Cerebellar cortex (tissue), 1 donor: ENCODE measurements at places on chromosomes 4 and X.

DNA sequence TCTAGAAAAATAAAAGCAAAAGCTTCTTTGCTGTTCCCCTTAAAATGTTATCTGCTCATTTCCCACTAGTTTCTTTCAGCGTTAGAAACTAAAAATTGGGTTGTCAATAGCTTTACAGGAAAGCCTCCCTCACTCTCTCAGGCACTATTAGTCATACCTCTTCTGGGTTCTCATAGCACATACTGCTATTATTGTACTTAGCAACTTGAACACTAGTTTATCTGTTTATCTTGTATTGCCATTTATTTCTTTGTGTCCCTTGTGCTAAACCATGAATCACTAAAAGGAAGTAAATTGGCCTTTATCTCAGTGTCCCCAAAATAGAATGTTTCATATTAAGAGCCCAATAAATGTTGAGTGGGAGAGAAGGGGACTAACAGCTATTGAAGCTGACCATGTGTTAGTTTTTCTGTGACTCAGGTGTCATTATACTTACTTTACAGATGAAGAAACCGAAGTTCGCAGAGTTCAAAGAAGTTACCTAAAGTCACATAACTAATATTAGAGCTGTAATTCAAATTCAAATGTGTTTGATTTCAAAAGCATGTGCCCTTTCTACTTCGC, 124.8 kb upstream of the CITED1 start:
- no peak for DNase-seq

DNA sequence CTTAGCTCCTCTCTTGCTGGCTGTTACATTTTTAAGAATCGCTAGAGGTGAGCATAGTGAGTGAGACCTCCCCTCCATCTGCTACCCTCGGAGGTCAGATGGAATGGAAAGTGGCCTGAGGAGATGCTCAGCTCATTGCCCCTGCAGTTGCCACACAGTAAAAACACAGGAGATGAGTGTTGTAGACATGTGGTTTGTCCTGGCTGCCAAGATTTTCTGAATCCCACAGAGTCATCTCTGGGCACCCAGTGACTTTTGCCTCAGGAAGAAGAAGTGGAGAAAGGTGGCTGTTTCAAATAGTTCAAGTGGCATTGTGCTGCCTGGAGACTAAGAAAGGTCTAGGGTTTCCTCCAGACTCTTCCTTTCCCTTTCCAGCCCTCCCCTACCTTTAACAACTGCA, 271.0 kb downstream of the STK32B start:
- DNase-seq: no peak

DNA sequence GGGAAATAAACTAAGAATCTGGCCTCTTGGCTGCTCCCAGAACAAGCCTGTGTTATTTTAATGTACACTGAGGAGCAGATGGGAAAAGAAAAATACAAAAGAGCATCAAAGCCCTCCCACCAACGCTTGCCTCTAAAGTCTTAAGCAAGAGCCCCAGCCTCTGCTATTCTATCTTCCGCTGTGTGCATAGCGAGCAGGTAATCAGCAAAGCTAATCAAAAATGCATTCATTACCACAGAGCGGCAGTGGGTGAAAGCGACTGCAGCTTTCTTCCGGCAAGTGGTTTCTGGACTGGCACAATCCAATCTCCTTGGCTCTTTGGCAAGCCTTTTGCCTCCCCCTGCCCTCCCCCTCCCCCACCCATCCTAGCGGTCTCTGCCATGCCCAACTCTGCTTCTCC, 13.5 kb upstream of the GRIA3 start:
- no peak for DNase-seq

- no peak for DNase-seq
Measured at GRCh38 chrX:79361192-79361870, 5.8 kb downstream of the ITM2A start.

- DNase-seq: no peak
Measured at GRCh38 chrX:85627363-85627762, 247.9 kb upstream of the POF1B start.

GRCh38 chrX:45524805-45525204, 324.1 kb upstream of the DIPK2B start:
- DNase-seq: no peak

GRCh38 chr4:16844816-16845586, 53.4 kb downstream of the LDB2 start:
- no peak for DNase-seq

GRCh38 chr4:150906987-150907633, 108.0 kb downstream of the LRBA start:
- no peak for DNase-seq

DNA sequence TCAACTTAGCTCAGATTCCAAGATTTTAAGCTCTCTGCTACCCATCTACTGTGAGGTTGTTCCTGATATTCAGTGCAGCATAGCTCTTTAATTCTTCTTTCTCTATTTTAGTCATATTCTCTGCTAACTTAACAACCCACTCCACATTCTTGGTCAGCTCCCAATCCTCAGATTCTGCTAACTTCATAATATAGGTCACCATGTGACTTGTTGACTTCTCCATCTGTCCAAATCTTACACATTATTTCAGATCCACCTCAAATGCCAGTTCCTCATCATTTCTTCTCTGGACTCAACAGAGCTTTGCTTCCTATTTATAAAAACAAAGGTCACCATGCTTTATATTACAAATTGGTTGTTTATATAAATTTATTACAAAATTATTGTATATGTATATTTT, 29.3 kb upstream of the RXFP1 start:
- DNase-seq: no peak

GRCh38 chrX:39820938-39821708, 276.6 kb downstream of the BCOR start:
- no peak for DNase-seq

GRCh38 chr4:40114206-40114605, 57.6 kb downstream of the N4BP2 start:
- DNase-seq: no peak

DNA sequence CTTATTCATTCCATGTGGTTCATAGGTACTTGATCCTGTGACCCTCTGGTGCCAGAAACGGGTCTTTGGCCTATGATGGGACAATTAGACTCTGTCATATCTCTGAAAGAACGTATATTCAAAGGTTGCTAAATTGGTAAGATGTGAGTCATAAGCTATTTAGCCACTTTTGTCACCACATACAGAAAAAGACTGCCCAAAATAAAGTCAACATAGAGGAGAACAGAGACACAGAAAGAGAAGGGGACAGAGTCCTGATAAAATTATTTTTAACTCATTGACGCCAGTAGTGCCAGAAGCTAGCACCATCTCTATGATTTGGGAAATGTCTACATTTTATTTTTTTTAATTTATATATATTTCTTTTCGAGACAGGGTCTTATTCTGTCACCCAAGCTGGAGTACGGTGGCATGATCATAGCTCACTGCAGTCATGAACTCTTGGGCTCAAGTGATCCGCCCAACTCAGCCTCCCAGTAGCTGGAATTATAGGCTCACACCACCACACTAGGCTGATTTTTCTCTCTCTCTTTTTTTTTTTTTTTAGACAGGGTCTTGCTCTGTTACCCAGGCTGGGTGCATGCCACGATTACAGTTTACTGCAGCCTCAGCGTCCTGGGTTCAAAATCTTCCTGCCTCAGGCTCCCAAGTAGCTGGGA, 92.1 kb upstream of the COX18 start:
- no peak for DNase-seq

- no peak for DNase-seq
Measured at GRCh38 chr4:25313201-25313895, 774 bp downstream of the ZCCHC4 start.

DNA sequence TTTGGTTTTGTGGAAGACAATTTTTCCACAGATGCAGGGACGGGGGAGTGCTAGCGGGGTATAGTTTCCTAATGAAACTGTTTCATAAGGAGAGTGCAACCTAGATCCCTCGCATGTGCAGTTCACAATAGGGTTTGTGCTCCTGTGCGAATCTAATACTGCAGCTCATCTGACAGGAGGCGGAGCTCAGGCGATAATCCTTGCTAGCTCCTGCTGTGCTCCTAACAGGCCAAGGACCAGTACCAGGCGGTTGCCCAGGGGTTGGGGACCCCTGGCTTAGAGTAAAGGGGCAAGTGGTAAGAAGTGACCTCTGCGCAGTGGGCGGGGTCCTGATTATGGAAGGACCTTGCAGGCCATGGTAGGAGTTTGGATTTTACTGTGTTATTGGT, 3.8 kb downstream of the SCML1 start:
- no peak for DNase-seq

- DNase-seq: no peak
Measured at GRCh38 chrX:74179990-74180389, 124.0 kb upstream of the ZCCHC13 start.

DNA sequence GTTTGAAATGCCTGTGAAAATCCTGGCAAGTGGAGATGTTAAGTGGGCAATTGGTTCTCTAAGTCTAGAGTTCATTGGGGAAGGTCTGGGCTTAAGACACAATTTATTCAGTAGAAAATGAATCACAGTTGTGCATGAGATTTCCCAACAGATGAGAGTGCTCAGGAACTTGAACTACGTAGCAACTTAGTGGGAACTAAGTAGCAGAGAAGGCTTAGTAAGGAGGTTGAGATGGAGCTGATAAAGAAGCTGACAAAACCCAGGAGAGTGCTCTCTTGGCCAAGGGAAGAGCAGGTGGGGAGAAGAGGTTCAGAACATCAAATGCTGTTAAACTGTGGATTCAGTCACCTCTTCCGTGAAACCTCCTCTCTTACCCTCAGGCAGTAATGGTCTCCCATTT, 33.0 kb downstream of the AFF1 start:
- no peak for DNase-seq

DNA sequence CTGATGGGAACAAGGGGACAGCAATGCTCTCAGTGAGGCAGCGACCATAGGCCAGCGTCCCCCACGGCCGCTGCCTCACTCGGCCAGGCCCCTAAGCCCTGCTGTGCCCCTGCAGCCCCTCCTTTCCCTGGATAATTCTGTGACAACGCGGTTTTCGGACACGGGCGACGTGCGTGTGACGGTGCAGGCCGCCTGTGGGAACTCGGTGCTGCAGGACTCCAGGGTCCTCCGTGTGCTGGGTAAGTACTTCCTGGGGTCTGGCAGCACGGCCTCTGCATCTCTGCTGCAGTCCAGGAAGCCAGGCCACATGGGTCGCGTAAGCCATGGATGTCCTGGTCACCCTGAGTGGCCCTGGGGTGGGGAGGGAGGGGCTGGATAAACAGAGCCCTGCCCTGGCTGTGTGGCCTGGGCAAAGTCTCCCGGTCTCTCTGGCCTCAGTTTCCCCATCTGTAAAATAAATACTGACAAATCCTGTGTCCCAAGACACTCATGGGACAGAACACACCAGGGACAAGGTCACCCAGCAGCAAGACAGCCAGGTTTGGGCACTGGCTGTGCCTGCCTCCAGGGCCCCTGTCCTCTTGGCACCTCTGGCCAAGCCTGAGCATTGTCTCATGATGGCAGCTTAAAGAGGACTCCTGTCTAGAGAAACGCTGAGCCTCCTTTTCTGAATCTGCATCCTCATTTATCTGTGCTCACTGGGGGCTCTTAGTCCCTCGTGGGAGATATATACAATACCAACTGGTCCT, 212.8 kb downstream of the AFAP1 start:
- no peak for DNase-seq

DNA sequence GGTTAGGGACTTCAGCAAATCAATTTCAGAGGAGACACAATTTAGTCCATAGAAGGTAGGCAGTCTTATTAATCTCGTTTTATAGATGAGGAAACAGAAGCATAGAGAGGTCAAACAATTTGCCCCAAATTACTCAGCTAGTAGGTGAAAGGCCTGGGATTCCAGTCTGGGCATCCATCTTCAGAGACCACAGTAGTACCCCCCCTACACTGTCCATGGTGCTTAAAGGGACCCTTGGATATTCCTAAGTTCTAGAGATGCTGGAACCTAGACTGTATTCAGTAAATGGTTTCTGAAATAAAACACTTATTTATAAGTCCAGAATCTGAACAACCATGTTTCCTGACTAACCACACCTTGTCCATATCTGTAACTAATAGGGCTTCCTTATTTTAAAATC, 174.8 kb downstream of the CEP135 start:
- DNase-seq: no peak

- DNase-seq: no peak
Measured at GRCh38 chrX:40885989-40886388, 150.6 kb upstream of the MED14 start.

DNA sequence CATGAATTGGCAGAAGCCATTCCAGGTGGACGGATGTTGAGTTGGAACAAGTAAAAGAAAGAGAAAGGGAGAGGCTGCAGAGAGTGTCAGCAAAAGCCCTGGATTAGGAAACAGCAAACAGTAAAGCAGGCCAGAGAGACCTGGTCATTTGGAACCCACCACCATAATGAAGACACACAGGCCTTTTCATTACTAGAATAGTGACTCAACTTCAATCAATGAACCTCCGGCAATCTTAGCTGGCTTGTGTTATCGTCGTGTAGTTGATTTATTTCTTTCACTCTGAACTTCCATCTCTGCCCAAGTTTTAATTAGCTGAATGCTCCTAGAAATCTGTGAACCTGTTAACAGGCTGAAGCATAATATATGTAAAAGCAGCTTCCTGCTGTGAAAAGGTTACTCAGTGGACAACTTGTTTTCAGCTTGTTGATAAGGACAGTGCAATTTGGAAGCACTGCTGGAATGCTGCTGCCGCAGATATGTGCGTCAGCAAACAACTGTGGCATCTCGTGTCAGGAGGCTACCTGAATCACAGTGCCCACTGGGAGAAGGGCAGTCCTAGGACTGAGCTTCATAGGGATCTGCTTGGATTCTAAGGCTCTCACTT, 68.8 kb downstream of the SPANXN4 start:
- DNase-seq: no peak

- no peak for DNase-seq
Measured at GRCh38 chr4:150938873-150939499, 76.1 kb downstream of the LRBA start.

DNA sequence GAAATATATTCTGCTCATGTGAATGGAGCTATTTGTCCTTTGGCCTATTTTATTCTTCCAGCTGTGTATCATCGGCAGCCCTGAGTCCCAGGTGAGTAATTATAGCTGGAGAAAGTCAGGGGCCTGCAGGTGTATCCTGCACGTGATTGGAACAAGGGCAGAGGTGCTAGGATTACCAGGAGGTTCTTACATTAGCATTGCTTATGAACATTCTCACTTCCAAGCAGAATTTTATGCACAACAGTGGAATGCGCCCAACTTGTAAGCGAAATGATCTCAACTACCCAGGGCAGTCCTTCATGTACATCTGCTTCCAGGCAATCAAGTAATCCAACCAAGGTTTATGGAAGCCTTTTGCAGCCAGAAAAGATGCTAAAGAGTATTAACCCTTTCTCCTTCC, 68.9 kb upstream of the NRK start:
- no peak for DNase-seq

GRCh38 chr4:110055158-110055768, 142.6 kb downstream of the EGF start:
- no peak for DNase-seq

GRCh38 chrX:56728752-56729151, 291 bp upstream of the NBDY start:
- no peak for DNase-seq

DNA sequence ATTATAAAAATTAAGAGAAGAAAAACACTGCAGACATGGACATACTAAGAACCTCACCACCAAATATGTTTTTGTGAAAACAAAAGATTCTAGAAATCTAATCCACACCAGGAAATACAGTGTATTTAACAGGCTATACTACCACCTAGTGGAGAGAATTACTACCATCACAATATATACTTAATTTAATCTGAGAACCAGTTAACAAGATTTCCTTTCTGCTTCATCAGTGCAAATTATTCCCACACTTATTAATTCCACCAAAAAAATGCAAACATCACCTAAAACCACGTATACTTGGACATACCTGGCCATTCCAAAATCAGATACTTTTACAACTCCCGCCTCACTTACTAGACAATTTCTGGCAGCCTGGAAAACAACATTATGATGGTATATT, 7.0 kb upstream of the TXK start:
- DNase-seq: peak; percentile 15

GRCh38 chrX:49309401-49309981, 6.0 kb downstream of the GAGE10 start:
- DNase-seq: no peak
